ENCODE measurements at places on chromosomes 4 and X.
A peak's percentile ranks its signal among the peaks of the same experiment; 100 is the strongest.

- no peak for DNase-seq
Measured at GRCh38 chr4:42296196-42296595, 101.1 kb upstream of the SHISA3 start.

DNA sequence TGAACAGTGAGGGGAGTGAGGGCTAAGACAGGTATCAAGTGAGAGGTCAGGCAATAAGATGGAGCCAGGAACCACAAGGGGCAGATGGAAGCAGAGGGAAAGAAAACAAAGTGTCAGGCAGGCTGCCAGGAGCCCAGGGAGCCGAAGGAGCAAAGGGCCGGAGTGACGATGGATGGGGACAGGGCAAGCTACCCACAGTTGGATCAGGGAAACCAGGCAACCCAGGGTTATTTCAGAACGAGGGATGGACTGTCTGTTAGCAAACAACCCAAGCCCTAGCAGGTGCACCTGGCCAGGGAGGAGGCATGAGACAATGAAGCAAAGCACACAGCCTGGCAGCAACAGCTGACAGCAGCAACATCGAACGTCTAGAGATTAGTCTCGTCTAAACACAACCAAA, 39.2 kb downstream of the SEL1L3 start:
- DNase-seq: no peak

DNA sequence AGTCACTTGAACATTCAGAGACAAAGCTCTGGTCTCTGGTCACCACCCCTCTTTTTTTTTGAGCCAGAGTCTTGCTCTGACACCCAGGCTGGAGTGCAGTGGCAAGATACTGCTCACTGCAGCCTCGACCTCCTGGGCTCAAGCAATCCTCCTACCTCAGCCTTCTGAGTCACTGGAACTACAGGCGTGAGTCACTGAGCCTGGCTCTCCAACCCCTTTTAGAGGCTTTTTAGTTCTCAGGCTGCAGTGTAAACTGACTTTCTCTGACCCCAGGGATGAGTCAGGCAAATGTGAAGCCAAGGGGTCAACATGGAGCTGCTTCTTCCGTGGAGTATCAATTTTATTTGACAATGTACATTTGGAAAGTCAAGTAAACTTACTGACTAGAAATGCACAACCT, 229.2 kb downstream of the PTTG2 start:
- peak; percentile 14 for DNase-seq

DNA sequence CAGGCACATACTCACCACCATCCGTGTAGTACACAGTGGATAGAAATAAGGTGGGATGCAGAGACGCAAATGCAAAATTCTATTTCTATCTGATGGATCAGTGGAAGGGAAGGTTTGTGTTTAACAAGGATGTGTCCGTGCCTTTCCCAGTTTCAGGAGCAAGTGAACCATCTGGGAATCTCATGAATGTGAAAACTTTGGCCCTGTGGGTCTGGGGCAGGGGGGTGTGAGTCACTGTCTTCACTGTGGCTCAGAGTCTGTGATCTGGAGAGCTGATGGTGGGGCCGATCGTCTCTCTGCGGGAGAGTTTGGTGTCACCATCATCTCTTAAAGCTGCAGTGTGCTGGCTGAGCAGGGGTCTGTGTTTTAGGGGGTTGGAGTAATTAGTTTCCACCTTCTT, 179.3 kb upstream of the STS start:
- DNase-seq: no peak

- DNase-seq: no peak
Measured at GRCh38 chr4:3702561-3703221, 63.5 kb upstream of the ADRA2C start.

DNA sequence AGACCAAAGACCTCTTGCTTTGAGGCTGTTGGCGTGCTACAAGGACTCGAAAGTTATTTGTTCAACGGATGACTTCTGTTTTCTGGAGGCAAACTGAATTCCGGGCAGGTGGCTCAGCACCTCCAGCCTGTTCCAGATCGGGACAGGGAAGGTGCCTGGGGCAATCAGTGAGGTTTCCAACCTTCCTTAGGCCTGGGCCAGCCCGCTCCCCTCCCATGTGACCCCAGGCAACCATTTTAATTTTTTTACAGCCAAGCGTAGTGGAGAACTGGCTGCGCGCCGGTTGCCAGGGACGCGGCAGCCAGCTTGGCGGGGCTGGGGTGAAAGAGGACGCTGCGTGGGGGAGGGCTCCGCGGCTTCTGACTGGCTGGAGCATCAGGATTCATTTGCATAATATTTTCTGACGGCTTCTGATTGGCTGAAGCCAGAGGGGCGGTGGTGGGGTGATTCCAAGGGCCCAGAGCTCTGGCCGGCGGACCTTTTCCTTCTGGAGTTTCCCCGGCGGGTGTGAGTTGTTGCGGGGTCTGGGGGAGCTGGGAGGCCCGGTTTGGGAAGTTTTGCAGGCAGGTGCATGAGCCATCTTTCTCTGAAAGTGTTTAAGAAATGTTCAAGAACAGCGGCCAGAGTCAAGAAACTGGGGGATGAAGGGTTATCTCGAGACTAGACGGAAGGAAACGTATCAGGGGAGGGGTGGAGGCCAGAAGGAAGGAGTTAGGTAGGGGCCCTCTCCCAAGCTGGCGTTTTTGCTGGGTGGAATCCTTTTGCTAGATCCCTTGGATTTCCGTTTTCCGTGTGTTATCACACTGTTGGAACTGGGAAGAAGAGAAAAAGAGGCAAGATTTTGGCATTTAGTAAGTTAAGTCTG, at the start of gene MID1IP1:
MID1IP1 (plus strand) TSS at position 479 of the 865 bp plus-strand sequence. CDS start 3,488 bp downstream, outside the sequence.
- DNase-seq: peak; percentile 71

- no peak for DNase-seq
Measured at GRCh38 chr4:95289028-95289634, 259.6 kb downstream of the UNC5C start.

DNA sequence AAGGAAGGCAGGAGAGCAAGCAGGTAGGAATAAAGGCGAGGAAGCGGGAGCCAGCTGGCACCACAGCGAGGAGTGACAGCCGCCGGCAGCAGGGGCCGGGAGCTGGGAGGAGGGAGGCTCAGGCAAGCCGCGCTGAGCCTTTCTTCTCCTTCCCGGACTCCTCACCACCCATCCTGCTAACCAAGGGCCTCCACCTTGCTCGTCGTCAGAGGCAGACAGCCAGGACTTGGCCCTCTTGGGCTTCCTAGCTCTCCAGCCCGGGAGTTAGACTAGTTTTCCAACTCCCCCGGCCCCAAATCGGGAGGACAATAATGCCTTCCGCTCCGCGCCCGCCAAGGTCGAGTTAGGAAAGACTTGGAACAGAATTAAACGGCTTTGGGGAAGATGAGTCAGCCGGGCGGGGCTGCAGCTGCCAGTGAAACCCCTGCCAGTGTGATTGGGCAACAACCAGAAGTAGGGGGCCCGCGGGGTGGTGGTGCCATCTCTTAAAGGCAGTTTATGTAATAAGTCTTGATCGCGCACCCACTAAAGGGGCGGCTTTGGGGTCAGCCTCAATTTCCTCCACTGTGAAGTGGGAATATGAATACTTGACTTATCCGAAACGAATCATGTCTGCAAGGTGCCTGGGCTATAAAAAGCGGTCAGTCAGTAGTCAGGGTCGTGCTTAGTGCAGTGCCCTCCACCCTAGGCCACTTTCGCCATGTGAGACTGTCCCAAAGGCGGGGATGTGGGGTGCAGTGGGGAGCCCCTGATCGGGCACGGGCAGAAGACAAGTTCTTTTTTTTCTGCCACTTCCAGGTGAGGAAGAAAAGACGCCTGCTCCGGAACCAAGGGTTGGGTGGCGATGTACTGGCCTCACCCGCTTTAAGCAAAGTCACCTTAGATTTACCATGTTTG, 6.7 kb upstream of the HSD17B10 start:
- no peak for DNase-seq

- DNase-seq: no peak
Measured at GRCh38 chr4:164261831-164262230, 492.1 kb upstream of the SMIM31 start.

DNA sequence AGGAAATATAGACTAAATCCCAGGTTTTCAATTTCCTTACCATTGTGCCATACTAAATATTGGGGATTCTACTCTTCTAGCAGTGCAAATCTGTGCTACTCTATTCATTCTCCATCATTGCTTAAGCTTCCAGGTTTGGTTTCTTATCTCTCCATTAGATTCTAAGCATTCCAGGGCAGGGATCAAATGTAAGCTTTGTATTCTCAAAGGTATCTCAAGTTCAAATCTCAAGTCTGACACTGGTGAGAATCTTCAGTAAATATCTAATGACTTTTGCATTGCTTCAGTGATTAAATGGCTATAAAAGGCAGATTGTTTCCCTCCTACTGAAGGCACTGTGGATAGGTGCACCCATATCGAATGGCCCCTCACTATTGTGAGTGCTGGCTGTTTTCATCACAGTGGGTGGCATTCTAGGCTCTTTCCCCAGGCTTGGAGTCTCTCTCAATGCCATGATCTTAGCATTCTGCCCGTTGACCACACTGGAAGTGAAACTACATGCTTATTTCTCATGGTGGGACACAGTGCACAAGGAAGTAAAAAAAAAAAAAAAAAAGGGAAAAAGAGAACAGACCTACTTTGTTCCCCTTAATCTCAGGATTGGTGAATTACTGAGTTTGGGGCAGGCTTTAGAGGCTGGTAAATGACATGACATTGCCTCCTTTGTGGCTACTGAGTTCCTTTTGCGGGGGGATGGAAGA, 28.7 kb downstream of the FAM9C start:
- DNase-seq: no peak

- no peak for DNase-seq
Measured at GRCh38 chr4:144714166-144714565, 68.2 kb downstream of the HHIP start.

GRCh38 chrX:9846631-9847030, 60.4 kb downstream of the SHROOM2 start:
- DNase-seq: no peak

- no peak for DNase-seq
Measured at GRCh38 chrX:155745792-155746191, 133.0 kb upstream of the TMLHE start.

DNA sequence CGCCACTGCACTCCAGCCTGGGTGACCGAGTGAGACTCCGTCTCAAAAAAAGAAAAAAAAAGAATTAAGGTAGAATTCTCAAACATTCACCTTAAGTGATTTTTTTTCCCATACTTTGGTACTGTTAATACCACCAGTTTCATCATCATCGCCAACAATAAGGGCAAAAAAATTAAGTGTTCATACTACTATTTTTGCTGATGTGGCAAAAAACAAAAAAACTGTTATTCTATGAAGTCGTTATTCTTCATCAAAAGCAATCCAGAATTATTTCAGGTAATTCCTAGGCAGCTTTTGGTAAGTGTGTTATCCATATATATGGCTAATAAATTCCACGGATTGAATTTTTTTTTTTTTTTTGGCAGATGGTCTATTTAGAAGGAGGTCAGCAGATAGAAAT, 85.7 kb downstream of the KCNIP4 start:
- no peak for DNase-seq

DNA sequence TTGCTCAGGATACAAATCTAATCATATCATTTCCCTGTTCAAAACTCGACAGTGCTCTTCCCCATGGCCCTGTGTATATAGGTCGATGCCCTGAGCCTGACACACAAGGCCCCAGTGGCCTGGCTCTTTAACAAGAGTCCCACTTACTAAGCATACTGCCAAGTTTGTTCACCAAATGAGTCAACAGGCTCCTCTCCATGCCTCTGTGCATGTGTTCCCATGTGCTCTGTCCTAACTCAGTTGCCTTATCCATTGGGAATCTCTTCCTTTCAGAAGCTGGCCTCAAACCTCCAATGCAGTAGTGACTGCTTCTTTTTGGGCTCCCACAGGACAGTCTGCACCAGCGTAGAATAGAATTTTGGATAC, 18.9 kb upstream of the CXCR3 start:
- DNase-seq: no peak

DNA sequence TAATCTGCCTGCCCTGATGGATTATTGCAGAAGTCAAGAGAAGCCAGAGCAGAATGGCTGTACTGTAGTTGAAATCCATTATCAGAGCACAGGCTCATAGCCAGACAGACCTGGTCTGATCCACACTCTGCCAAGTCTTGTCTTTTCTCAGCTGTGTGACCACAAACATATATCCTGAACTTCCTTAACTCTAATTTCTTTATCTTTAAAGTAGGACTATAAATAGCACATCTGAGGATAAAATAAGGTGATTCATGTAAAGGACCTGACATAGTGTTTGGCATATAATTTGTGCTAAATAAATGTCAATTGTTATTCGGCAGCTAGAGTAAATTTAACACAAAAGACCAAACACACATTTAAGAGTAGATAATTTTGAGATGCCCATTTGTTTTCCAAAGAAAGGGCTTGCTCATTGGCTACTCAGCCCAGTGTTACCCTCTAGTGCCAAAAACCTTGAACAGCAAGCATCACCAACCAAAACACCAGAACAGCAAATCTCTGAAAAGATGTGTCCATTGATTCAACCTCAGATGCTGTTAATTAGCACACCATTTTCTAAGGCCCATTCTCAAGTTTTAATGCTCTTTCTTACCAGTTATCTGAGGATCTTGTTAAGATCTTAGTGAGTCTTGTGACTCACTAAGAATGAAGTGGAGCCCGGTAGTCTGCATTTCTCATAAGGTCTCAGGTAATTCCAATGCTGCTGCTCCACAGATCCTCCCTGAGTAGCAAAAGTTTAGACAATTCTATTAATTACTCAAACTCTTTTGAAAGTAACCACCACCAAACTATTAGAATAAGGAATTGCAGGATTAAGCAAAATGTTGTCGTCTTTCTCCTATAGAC, 108.8 kb downstream of the HHIP start:
- DNase-seq: no peak

DNA sequence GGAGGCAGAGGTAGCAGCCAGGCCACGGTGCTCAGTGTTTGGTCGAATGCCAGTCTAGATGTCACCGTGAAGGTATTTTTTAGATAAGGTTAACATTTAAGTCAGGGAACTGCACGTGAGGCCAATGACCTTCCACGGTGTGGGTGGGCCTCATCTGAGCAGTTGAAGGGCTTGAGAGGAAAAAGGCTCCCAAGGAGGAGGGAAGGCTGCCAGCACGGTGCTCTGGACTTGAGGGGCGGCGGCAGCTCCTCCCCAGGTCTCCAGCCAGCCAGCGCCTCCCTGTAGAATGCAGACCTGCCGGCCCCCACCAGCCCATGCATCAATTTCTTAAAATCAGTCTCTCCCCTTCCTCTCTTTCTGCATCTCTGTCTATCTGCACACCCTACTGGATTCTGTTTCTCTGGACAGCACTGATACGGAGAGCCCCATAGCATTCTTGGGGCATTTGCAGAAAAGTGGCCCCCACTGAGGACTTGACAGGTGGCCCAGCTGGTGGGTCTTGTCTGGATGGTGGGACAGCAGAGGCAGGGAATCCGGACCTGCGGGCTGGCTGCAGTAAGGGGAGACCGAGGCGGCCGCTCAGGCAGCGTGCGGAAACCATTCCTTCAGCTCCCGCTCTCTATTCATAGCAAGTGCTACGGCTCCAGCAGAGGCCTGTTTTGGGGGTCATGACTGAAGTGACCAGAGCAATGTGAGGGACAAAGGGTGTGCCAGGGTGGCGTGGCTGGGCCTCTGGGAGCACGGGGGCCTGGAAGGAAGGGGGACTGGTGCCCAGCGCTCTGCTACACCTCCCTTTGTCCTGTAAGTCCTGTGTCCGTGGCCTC, 7.9 kb upstream of the RGS12 start:
- no peak for DNase-seq

DNA sequence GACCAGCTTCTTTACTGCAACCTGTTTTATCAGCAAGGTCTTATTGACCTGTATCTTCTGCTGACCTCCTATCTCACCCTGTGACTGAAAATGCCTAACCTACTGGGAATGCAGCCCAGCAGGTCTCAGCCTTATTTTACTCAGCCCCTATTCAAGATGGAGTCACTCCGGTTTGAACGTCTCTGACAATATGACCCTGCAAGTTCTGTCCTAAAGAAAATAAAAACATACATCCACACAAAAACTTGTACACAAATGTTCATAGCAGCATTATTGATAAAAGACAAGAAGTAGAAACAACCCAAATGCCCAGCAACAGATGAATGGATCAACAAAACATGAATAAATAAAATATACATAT, 59.5 kb upstream of the FAM9C start:
- DNase-seq: no peak
